ENCODE measurements at places on chromosomes 13 and 19.

DNA sequence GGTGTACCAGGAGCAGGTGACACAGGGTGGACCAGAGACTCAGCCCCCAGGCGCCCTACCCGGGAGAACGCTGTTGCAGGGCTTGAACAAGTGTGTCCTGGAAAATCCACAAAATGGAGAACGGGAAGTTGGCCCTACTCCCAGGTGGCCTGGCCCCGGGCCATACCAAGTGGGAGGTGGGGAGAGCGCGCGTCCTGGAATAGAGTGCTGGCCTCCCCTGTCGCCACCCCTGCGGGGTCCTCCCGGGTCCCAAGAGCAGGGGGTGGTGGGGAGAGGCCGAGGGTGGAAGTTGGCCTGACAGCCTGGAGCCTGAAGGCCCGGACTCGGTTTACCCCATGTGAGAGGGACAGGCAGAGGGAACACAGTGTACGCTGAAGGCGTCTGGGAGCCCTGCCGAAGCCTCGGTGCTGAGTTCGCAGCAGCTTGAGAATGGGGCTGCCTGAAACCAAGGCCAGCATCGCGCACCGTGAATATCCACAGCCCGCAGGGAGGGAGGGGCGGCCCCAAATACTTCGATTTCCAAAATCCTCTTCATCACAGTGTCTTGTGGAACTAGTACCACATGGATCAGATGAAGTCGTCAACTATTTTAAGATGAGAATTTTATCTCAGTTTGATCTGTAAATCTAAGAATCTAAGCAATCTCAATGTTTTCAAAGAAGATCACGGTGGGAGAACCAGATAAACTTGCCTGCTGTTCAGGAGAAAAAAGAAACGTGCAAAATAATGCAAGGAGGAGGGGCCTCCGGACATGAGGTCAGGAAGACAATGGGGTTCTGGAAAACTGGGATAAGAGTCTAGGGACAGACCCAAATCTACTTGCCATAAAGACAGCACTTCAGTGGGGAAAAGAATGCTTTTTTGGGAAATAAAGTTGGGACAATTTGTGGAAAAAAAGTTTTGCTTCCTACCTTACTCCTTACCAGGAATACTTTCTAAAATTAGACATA is 10.4 kb upstream of the KLF16 start:
- no peak for DNase-seq

DNA sequence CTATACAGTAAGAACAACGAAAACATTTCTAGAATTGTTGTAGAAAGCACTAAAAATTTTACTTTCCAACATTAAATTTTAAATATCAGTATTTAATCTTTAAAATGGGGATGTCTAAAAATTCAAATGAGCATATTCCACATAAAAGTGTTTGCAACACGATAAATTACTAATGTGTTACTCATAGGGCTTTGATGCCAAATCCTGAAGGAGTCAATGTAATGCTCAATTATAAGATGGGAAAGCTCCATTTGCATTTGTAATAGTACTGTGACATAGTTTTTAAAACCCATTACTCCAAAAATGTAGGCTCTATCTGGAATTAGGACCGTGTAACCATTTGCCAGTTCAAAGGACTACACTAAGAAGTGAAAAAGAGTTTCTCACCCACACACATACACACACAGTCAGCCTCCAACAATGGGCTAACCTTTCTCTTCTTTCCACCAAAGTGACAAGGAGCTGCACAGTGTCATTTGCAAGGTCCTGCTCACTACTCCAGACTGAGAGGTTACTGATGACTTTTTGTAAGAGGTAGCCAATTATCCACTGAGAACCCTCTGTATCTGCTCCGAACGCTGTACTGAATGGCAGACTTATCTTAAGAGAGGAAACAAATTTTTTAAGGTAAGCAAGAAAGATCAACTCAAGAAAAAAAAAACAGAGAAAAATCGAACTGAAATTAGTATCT is 26.1 kb upstream of the EEF1AKMT1 start:
- DNase-seq, result no peak

- no peak for DNase-seq
These were observed 94.1 kb downstream of the STK24 start for GRCh38 chr13:98482476-98483444.

- no peak for DNase-seq
These were observed 67.3 kb downstream of the FOXO1 start for GRCh38 chr13:40599124-40599523.

GRCh38 chr19:4051175-4052101 is 15.3 kb downstream of the ZBTB7A start:
- DNase-seq, result peak; percentile 77

GRCh38 chr19:51029718-51030117 is 3.3 kb upstream of the KLK11 start:
- DNase-seq, result no peak

GRCh38 chr13:78652651-78653050 is 6.3 kb downstream of the OBI1 start:
- no peak for DNase-seq

GRCh38 chr19:6590827-6591319 is at the start of gene CD70:
CD70 (minus strand) TSS chr19:6591150; CDS start chr19:6591002, 148 bp downstream.
- DNase-seq, result no peak

GRCh38 chr13:93625536-93625935 is 398.9 kb downstream of the GPC6 start:
- no peak for DNase-seq

DNA sequence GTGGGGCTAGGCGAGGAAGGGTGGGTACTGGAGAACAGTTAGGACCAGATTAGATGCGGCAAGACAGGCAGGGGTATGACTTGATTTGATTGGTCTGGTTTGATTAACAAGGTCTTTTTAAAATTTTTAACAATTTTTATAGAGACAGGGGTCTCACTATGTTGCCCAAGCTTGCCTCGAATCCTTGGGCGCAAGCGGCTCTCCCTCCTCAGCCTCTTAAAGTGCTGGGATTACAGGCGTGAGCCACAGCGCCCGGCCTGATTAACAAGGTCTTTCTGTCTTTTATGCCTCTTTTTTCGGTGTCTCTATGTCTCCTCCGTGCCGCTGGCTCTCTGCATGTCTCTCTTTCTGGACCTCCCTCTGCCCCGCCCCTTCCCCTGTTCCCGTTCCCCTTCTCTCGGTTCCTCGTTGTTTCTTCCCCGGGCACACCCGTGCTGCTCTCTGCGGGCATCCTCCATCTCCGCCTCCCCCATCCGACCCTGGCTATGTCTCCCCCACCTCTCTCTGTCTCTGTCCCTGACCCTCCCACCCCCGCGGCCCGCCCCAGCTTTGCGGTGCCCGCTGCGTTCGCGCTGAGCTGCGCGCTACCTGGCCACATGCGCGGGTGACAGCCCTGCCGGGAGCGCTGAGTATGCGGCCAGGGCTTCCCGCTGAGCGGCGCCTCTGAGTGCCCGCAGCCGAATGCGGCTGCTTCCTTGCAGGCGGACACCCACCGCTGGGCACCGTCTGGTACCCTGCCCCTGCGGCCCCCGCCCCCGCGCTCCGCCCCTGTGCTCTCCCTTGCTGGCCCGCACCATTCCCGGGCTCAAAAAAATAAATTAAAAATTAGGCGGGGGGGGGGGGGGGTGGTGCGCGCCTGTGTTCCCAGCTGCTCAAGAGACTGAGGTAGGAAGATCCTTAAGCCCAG is 8.1 kb upstream of the SDHAF1 start:
- DNase-seq, result no peak

- peak; percentile 14 for DNase-seq
These were observed 64.6 kb downstream of the PDS5B start for GRCh38 chr13:32650705-32651311.

DNA sequence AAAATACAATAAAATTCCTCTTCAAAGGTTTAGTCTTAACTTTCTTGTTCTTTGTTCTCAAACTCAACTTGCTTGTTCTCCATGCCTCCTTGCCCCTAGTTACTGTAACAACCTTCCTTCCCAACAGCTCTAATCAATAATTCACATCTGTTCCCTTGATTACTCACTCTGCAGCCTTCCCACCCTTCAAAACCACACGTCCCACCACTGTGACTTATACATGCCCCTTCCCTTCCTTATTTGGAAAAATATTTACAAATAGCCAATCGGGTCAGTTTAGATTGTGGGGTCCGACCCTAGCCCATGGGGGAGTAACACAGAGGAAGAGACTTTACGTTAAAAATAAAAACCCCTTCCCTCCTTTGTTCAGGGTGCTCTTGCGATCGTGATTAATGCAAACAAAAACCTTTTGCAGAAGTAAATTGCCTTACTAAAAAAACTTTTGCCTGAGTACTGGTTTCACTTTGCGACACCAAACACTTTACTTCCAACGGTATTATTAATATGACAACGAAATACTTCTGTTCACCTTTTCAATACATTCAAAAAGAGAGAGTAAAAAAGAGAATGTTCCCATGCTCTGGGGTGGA is 512 bp upstream of the ZNF93 start:
- no peak for DNase-seq

- peak; percentile 40 for DNase-seq
These were observed 144.1 kb downstream of the DPF1 start for GRCh38 chr19:38079926-38080380.

DNA sequence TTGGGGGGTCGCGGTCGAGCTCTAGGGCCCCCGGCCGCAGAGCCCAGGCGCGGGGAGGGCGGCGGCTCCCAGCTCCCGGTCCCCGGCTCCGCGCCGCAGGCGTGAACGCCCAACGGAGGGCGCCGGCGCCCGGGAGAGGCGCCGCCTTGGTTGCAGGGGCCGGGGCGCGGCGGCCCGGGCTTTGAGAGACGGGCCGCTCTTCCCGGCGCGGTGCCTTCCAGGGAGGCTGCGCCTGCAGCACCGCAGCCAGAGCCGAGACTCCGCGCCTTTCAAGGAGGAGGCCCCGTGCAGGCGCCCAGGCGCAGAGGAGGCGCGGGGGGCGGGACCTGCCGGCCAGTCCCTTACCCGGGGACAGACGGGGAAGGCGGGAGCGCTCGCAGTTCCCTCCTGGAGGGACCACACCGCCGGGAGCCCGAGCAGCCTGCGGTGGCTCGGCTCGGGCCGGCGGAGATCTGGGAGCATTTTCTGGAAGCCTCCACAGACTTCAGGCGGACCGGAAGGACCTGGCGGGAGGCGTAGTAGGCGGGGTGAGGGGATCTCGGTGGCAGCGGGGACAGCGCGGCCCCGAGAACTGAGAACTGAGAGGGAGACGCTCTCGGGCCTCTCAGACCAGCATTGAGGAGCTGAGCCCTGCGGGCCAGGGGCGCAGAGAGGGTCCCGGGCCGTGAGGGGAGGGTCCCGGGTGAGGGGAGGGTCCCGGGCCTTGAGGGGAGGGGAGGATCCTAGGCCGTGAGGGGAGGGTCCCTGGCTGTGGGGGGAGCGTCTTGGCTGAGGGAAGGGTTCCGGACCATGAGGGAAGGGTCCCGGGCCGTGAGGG is 25.5 kb upstream of the MCF2L start:
- DNase-seq, result peak; percentile 41

GRCh38 chr19:48571378-48572162 is 19.6 kb downstream of the SULT2B1 start:
- no peak for DNase-seq

DNA sequence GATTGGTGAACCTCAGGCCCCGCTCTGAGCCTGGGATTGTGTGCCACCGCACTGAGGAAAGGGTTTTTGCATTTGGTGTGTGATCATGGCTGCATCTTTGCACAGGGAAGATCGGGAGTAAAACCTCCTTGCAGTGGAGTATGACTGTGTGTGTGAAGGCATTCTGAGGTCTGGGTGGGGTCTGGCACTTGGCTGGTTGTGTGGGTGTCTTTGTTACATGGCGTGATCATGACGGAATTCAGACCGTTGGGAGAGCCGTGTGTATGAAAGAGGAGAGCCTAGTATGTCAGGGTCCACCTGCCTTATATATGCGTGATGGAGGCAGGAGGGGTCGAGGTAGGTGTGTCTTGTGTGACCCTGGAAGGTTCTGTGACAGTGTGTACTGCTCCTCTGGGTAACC is 740 bp upstream of the BEST2 start:
- DNase-seq, result no peak

- no peak for DNase-seq
These were observed 10.0 kb downstream of the NDUFB7 start for GRCh38 chr19:14561847-14562351.

DNA sequence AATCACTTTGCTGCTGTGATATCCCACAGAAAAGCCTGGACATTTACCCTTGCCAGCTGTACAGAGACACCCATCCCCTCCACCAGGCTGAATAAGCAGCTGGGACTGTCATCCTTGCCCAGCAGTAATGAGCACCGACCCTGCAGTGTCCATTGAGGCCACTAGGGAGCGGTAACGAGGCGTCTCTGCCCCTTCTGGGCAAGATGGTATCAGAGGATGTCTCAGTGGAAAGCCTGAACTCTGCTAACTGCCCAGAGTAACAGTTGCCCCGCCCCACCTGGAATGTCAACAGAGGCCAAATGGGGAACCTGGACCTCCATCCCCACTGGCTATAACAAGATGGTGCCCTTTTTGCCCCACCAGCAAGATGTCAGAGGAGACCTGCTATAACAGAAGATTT is 22.8 kb upstream of the CEACAM20 start:
- DNase-seq, result peak; percentile 47

DNA sequence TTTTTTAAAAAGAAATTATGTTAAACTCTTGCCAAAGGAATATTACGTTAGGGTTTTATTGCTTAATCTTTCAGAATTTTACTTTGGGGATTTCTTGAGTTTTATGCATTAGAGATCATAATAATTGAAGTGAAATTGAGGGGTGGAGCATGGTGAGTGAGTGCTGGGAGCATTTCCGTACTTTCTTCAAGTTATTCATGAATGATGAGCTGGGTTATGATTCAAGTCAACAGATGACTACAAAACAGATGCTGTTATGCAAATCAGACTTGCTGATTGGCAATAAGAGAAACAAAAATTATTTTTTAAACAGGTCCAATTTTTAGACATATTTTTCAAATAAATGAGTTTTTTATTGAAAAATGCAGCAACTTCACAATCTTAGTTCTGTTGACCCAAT is 504.2 kb downstream of the DCT start:
- no peak for DNase-seq

GRCh38 chr19:48433337-48433736 is 12.4 kb upstream of the GRWD1 start:
- DNase-seq, result no peak

DNA sequence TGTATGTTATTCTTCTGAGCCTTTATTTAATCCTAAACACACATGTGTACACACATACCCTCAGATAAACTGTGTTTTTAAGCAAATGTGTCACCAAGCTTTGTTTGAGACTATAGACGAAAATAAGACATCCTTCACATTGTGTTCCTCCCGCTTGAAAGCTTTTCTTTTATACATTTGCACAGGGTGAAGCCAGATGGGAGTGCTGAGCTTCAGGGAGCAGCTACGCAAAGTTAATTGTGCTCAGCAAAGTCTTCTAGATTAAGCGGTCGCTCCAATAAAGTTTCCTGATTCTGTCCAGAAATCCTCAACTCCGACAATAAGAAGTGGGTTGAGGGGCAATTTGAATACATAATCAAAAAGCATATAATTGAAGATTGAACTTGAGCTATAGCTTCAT is 117.2 kb upstream of the ARGLU1 start:
- no peak for DNase-seq

DNA sequence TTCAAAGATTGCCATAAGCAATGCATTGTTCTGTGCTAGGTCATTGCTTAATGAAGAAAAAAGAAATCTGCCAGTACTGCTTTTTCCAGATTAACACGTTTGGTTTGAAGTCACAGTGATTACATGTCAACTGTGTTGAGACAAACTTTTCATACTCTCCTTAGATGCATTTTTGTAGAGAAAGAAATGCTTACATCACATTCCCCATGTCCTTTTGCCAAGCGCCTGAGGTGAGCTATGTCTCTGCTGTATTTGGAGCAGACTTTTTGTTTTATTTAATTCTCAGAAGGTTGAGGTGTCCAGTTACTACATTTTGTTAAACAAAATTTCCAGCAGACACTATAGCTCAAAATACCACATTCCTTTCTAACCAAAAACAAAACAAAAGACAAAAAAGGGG is 16.2 kb downstream of the LACC1 start:
- DNase-seq, result peak; percentile 8

- DNase-seq, result no peak
These were observed 1390.7 kb downstream of the SLITRK5 start for GRCh38 chr13:89061821-89062220.

- DNase-seq, result no peak
These were observed 127.6 kb upstream of the GPC6 start for GRCh38 chr13:93098972-93099371.

All from PC-9 (cell line).